ENCODE measurements at places on chromosomes 1 and 21. TPM values are rescaled to one million over a fixed set of nuclear protein-coding genes. Genes with fewer than 3 reads are reported as not detected.

TCP10L gene
- total RNA-seq = 0.68 TPM

PLA2G2C gene
- total RNA-seq = not detected

NEXN gene
- total RNA-seq = 0.34 TPM

GBP5 gene
- total RNA-seq = 1.1 TPM

STUM gene
- not detected for total RNA-seq

IER5 gene
- 52.4 TPM for total RNA-seq

HORMAD1 gene
- total RNA-seq = 0.50 TPM

TDRD10 gene
- not detected for total RNA-seq

PRELP gene
- not detected for total RNA-seq

HAO2 gene
- total RNA-seq = not detected

ST6GALNAC3 gene
- total RNA-seq = 3.8 TPM

RORC gene
- total RNA-seq = 1.4 TPM

IFI16 gene
- 94.0 TPM for total RNA-seq

SNX27 gene
- total RNA-seq = 56.9 TPM

ZNF695 gene
- total RNA-seq = 0.21 TPM

KISS1 gene
- total RNA-seq = not detected

OPRD1 gene
- not detected for total RNA-seq
